ENCODE measurements at places on chromosomes 6 and 20.

- DNase-seq = no peak
These were observed 2.9 kb downstream of the RAB32 start for GRCh38 chr6:146546443-146547043.

DNA sequence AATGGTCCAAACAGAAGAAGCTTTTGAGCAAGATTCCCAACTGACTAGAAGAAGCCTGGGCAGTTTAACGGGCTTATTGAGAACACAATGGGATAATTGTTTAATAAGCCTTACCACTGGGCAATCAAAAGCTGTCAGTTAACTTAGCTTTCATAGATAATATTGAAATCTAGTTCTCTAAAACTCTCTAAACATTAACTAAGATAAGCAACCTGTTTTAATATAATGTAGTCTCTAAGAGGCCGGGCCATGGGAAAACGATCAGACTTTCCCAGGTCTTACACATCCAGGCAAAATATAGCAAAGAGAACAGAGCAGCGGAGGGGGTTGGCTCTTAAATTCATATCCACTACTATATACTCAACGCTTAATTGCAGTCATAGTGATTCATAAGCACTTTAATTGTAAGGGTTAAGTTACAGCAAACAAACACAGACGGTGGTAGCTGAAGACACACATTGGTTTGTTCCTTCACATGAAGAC, 128.0 kb upstream of the FAM83B start:
- DNase-seq = no peak

GRCh38 chr20:20548527-20549266, 163.7 kb downstream of the RALGAPA2 start:
- no peak for DNase-seq

- no peak for DNase-seq
These were observed 152.0 kb downstream of the PTPRK start for GRCh38 chr6:128368213-128368944.

GRCh38 chr6:101537753-101538316, 144.3 kb downstream of the GRIK2 start:
- DNase-seq = no peak

GRCh38 chr6:165404296-165404695, 94.9 kb upstream of the C6orf118 start:
- no peak for DNase-seq

GRCh38 chr20:26209171-26209941, 512.7 kb upstream of the ZNF337 start:
- peak; percentile 2 for DNase-seq

DNA sequence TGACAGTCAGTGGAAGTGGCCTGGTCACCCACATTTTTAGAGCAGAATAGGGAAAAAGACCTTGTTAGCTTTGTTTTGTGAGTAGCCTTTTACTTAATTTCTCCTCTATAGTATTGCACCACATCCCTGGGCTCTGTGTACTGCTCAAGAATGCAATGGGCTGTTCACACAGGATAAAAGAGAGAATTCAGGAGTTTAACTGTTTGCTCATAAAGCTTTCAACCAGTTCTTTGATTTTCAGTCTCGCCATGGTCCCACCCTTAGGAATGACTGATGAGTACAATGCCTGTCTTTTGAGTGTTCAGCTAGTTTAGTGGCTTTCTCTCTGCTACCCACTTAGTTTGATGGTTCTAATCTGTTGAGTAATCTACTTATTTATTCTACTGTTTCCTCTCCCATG, 129.7 kb downstream of the PLG start:
- DNase-seq = no peak
